Vagina (tissue), 2 donors: ENCODE measurements at places on chromosomes 11 and 22. TPM values are rescaled to one million over a fixed set of nuclear protein-coding genes. Genes with fewer than 3 reads are reported as not detected.

SMTN gene
- 199 TPM for total RNA-seq

C11orf42 gene
- not detected for total RNA-seq

DLG2 gene
- 10.1 TPM for total RNA-seq

FOLH1 gene
- total RNA-seq: 3.9 TPM

LARGE2 gene
- total RNA-seq: 6.6 TPM

SCN4B gene
- total RNA-seq: 0.98 TPM

HEPACAM gene
- total RNA-seq: 3.4 TPM

DNA sequence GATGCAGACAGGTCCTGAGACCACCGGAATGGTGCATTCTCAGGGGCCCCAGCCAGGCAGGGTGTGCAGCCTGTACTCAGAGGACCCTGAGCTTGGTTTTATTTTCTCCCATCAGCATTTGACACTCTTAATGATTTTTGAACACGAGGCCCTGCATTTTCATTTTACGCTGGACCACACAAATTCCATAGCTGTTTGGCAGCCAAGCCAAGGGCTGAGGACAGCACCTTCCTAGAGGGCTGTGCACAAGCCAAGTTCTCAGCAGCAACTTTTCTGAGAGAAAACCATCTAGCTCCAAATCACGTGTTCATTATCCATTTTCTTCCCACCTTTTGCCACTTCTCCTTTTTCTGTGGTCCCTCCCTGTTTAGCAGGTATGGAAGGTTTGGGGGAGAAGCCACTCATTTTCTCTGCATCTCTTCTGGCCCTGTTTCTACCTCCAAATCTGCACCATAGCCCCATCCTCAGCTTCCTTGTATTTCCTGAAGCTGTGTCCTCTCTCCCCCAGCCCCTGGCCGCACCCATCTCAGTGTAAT is 60.4 kb downstream of the TRAF6 start:
- no peak for DNase-seq

DNA sequence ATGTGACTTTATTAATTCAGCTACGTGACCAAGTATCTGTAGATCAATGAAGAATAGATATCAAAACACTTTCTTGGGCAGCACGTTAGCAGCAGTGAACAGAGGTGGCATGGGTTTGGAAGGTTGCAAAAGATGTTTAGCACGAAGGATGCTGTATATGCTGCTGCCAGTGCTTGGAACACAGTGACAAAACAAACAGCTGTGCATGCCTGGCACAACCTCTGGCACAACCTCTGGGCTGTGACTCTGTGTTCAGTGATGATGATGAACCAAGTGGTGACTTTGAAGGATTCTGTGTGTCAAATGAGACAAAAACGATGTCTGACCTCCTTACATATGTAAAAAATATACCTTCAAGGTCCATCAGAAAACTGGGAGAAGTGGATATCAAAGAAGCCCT is 104.7 kb downstream of the TBC1D22A start:
- DNase-seq: no peak

DNA sequence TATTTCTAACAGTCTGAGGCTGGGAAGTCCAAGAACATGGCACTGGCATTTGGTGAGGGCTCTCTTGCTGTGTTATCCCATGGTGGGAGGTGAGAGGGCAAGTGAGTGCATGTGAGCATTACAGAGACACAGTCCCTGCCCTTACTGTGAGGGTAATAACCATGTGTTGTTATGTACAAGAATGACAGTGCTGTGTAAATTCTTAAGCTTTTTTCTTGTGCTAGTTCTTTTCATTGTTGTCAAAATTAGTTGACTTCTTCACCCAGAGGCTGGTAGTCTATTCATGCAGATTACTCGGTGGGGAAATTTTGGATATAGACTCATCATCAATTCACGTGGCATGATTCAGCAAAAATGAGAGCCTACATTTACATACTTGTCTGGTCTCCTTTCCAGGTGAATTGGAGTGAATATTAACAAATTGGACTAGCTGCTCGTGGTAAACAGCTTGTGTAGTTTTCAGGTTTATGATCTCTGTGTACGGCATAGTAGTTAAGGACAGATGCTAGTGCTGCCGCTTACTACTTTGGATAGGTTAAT is 49.3 kb downstream of the ATXN10 start:
- no peak for DNase-seq

DNA sequence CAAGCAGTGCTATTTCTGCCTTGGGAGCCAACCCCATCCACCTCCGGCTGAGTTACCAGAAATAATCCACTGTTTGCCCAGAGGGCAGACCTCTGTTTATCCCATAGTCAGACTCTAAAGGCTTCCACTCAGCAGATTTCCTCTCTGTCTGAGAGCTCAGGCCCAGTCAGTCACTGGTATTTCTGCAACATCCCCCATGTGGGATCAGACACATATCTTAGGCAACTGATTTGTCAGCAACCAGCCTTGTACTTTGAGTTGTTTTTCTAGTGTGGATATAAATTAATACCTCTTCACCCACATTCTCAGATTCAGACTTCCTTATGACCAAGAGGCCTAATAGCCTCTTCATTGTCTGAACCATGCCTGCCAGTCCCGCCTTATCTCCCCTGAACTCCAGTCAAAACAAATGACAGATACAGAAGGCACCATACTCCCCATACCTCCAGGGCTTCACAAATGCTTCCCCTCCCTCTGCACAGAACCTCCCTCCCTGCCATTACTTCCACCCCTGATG is 193.6 kb downstream of the FAM76B start:
- DNase-seq: no peak

DNA sequence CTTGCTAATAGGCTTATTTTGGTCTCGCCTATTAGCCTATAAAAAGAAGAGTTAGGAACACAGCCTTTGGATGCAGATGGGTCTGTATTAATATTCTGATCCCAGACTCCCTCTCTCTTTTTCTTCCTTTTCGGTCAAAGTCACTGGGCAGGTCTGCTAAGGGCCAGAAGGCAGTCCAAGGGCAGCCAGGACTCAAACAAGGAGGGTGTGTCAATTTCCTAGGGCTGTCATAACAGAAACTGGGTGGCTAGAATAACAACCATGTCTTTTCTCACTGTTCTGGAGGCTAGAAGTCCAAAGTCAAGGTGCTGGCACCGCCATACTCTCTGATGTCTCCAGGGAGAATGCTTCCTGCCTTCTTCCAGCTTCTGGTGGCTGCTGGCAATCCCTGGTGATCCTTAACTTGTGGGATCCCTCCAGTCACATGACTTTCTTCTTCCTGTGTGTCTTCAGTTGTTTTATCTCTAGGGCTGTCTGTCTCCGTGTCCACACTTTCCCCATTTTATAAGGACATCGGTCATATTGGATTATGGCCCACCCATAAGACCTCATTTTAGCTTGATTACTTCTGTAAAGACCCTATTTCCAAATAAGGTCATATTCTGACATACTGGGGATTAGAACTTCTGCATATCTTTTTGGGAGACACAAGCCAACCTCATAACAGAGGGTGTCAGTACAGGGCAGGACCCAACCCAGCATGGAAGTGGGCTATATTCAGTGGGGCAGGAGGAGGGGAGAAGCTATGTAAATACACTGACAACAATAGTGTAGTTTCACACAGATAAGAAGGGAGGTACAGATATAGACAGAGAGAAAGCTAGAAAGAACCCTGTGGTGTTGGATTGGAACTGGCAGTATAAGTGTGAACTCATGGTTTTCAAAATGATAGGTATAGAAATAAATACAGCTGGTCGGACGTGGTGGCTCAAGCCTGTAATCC is 5.9 kb upstream of the CSF2RB start:
- DNase-seq: no peak

GRCh38 chr11:6576471-6577373 is 26.7 kb downstream of the RRP8 start:
- no peak for DNase-seq

- DNase-seq: no peak
These were observed 45.6 kb downstream of the LRRC4C start for GRCh38 chr11:41413843-41414242.
